ENCODE measurements at places on chromosomes 7 and 10. TPM values are rescaled to one million over a fixed set of nuclear protein-coding genes. Genes with fewer than 3 reads are reported as not detected.

Gene GIMAP5
- total RNA-seq, result 2.9 TPM

Gene IQUB
- 0.19 TPM for total RNA-seq

Gene ANKRD1
- total RNA-seq, result 4.7 TPM

Gene SLC18A3
- not detected for total RNA-seq

Gene LOXL4
- 22.6 TPM for total RNA-seq

DNA sequence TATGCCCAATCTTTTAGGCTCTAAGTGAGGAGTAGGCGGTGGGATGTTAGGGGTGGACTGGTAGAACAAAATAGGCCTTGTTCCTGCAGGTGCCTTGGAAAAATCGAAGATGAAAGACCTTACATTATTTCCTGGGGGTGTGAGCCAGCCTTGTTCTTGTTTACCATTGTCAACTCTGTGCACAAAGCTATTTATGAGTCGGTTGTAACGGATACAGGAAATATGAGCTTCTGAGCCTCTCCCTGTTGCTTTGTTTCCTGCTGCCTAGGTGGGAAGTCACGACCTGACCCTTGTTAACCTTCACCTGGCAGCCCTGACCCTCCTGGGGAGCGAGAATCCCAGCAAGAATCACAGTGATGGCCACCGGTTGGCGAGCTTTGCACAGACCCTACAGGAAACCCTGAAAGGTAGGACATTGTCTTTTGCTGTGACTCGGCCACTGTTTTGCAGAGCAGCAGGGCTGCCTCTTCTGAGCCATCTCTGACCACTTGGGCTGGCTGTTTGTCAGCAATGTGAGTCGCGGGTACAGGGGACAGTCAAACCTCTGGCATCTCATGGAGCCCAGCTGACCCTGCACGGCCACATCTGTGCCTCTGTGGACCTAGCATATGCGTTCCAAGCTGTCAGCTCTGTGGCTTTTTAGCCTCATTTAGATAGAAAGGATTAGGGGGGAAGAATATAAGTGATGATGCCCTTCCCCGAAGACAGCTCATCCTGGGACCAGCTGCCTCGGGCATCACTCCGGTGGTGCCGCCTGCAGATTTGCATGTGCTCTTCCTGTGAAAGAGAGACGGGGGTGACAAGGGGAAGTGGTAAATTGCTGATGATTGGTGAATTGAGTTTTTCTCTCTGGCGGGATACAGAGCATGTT, 102.1 kb upstream of the ANLN start:
- H3K27me3 ChIP-seq, result no peaks in the 10 kb centered on the region
- no peak for DNase-seq
- H3K27ac ChIP-seq, result no peak overlapping the region
- peaks cover 17% of the 10 kb centered on the region for H3K4me1 ChIP-seq
- H3K4me3 ChIP-seq, result no peak overlapping the region

- H3K4me1 ChIP-seq, result no peaks in the 10 kb centered on the region
- peak overlapping the region; percentile 86 for H3K27ac ChIP-seq
- peak overlapping the region; percentile 84 for H3K4me3 ChIP-seq
- DNase-seq, result no peak
Observed at GRCh38 chr10:63464402-63465292, 1.1 kb downstream of the JMJD1C start.

Gene ASIC3
- total RNA-seq, result 1.1 TPM

GRCh38 chr7:91348711-91349110, 84.5 kb downstream of the FZD1 start:
- no peak for DNase-seq
- no peaks in the 10 kb centered on the region for H3K27me3 ChIP-seq
- H3K4me3 ChIP-seq, result no peak overlapping the region
- H3K4me1 ChIP-seq, result peaks cover 2% of the 10 kb centered on the region
- no peak overlapping the region for H3K27ac ChIP-seq

Gene VAX1
- not detected for total RNA-seq

- no peak overlapping the region for H3K4me3 ChIP-seq
- H3K27ac ChIP-seq, result no peak overlapping the region
- H3K4me1 ChIP-seq, result no peaks in the 10 kb centered on the region
- DNase-seq, result no peak
- H3K27me3 ChIP-seq, result no peaks in the 10 kb centered on the region
- H3K36me3 ChIP-seq, result no peaks in the 10 kb centered on the region
Observed at GRCh38 chr7:97847791-97848190, 24.4 kb downstream of the ASNS start.

DNA sequence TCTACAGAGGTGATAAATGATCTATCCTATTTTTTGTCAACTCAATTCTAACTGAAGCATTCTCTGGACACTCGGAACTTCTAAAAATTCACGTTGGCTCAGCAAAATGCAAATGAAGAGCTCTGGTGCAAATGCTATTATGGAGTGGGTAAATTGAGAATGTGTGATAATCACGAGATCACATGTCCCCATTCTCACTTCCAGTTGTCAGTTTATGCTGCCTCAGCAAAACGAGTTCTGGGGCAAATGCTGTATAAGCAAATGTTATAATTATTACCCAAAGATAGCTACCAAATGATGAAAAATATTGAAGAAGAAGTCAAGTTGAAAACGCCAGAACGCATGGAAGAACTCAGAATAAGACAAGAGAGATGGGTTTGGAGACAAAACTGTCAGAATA, 29.4 kb downstream of the AKR1B1 start:
- H3K36me3 ChIP-seq, result no peaks in the 10 kb centered on the region
- H3K27me3 ChIP-seq, result no peaks in the 10 kb centered on the region
- H3K4me3 ChIP-seq, result no peak overlapping the region
- no peaks in the 10 kb centered on the region for H3K4me1 ChIP-seq
- H3K27ac ChIP-seq, result no peak overlapping the region

Gene EGR2
- total RNA-seq, result not detected

DNA sequence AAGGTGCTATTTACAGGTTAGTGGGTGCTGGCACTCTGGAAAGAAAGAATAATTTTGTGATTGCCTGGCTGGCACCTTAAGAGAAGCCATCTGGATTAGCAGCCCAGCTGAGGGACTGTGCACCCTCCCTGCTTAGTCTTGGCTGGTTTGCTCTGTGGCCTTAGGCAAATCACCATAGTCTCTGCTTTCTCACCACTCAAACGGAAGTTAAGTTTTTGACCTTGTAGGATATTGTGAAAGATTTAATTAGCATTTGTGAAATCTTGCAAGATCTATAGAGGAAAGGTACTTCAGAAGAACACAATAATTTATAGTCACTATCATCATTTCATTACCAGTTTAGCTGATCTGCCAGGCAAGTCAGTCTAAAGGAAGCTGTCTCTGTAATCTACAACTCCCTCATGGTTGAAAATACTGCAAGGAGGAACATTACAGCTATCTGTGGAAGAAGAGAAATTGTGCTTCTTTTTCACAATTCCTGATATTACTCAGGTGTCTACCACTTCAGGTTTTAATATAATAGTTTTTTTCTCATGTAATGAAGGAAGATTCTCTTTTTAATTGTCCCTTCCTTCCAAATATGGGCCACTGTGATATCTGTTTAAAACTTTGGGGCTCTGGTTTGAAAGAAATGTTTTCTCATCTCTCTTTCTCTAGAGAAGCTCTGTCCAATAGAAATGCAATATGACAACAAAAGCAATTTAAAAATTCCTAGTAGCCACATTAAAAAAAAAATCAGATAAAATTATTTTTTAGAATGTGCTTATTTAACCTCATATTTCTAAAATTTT, 219.6 kb downstream of the PTEN start:
- H3K27ac ChIP-seq, result peak overlapping the region; percentile 62
- DNase-seq, result no peak
- no peak overlapping the region for H3K4me3 ChIP-seq
- H3K27me3 ChIP-seq, result no peaks in the 10 kb centered on the region
- peaks cover 55% of the 10 kb centered on the region for H3K4me1 ChIP-seq

GRCh38 chr7:117296066-117296465, 26.8 kb downstream of the WNT2 start:
- H3K4me1 ChIP-seq, result no peaks in the 10 kb centered on the region
- H3K36me3 ChIP-seq, result no peaks in the 10 kb centered on the region
- no peak for DNase-seq
- H3K4me3 ChIP-seq, result no peak overlapping the region
- H3K27ac ChIP-seq, result no peak overlapping the region

DNA sequence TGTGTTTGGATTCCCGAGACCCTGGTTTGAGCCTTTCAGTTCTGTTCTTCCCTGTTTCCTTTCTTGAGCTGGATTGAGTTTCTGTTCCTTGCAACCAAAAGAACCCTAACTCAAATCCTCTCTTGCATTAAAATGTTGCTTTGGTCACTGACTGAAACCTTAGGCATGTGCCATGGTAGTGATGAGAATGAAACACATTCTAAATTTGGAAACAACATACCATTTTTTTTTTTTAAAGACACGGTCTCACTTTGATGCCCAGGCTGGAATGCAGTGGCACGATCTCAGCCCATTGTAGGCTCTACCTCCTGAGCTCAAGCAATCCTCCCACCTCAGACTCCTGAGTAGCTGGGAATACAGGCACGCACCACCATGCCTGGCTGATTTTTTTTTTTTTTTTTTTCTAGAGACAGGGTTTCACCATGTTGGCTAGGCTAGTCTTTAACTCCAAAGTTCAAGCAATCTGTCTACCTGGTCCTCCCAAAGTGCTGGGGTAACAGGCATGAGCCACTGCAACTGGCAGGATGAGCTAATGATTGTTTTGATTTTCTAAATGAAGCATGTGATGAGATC, 8.4 kb downstream of the THAP5 start:
- no peaks in the 10 kb centered on the region for H3K36me3 ChIP-seq
- no peak overlapping the region for H3K27ac ChIP-seq
- H3K27me3 ChIP-seq, result no peaks in the 10 kb centered on the region
- H3K4me3 ChIP-seq, result no peak overlapping the region
- no peaks in the 10 kb centered on the region for H3K4me1 ChIP-seq

DNA sequence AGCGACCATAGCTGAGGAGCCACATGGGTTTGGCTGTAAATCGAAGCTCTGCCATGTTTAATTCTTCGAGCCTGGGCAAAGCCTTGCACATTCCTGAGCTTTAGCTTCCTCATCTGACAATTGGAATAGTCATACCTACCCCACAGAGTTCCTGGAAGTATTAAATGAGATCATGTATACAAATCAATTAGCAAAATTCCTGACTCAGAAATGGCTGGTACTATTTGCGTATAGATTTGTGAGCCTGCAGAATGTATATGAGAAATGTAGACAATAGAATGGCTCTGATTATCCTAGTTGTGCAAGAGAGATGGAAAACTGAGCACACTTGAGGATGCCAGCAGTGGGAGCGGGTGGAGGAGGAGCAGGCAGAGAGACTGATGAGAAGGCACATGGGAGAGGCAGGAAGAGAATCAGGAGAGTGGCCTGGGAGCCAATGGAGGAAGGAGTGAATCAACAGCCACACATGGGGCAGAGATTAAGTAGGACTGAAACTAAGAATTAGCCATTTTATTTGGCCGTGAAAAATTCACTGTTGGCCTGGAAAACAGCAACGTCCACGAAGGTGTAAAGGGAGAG, 128.0 kb upstream of the C1GALT1 start:
- H3K36me3 ChIP-seq, result no peaks in the 10 kb centered on the region
- H3K27me3 ChIP-seq, result no peaks in the 10 kb centered on the region
- H3K4me1 ChIP-seq, result no peaks in the 10 kb centered on the region
- H3K27ac ChIP-seq, result no peak overlapping the region

DNA sequence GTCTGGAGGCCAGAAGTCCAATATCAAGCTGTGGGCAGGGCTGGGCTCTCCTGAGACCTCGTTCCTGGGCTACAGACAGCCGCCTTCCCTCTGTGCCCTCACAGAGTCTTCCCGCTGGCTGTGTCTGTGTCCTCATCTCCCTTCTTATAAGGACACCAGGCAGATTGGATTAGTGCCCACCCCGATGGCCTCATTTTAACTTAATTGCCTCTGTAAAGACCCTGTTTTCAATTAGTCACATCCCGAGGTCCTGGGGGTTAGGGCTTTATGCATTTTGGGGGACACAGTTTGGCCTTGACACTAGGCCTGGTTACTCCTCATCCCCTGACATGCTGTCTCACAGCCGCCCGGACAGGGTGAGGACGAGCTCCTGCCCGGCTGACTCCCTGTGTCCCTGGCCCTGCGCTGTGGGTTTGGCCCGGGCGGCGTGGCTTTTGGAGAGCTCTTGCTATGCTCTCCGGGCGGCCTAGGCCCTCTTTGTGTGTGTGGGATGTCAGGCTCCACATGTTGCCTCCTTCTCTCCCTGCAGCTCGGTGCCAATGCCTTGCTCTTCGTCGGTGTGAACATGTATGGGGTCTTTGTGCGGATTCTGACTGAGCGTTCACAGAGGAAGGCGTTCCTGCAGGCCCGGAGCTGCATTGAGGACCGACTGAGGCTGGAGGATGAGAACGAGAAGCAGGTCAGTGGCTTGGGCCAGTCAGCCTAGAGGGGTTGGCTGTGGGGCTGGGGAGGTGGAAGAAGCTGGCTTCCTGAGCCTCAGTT, 18.2 kb downstream of the ADCY1 start:
- no peaks in the 10 kb centered on the region for H3K36me3 ChIP-seq
- no peak overlapping the region for H3K27ac ChIP-seq
- H3K4me3 ChIP-seq, result no peak overlapping the region
- H3K4me1 ChIP-seq, result no peaks in the 10 kb centered on the region
- no peaks in the 10 kb centered on the region for H3K27me3 ChIP-seq

GRCh38 chr7:33038639-33039038, 23.9 kb downstream of the NT5C3A start:
- H3K27ac ChIP-seq, result peak overlapping the region; percentile 66
- no peaks in the 10 kb centered on the region for H3K27me3 ChIP-seq
- no peaks in the 10 kb centered on the region for H3K4me1 ChIP-seq
- H3K36me3 ChIP-seq, result no peaks in the 10 kb centered on the region

GRCh38 chr7:105745681-105746330, 130.6 kb downstream of the ATXN7L1 start:
- H3K27ac ChIP-seq, result no peak overlapping the region
- no peaks in the 10 kb centered on the region for H3K36me3 ChIP-seq
- H3K4me1 ChIP-seq, result no peaks in the 10 kb centered on the region

DNA sequence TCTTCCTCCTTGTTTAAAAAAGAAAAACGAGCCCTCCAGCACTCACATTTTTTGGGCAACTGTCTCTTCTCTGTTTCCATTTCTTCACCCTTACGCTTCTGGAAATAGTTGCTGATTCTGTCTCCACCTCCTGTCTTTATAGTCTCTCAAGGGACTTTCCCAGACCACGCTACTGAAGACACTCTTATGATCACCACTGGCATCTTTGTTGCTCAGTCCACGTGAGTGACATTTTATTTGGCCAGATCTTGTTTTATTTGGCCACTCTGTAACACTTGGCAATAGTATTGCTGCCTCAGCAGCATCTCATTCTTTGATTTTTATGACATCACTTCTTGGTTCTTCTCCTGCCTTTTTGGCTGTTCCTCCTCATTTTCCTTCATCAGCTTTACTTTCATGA, 21.6 kb upstream of the NME8 start:
- H3K4me3 ChIP-seq, result no peak overlapping the region
- no peak overlapping the region for H3K27ac ChIP-seq
- H3K27me3 ChIP-seq, result no peaks in the 10 kb centered on the region

GRCh38 chr7:44887293-44887692, 2.0 kb upstream of the PURB start:
- no peaks in the 10 kb centered on the region for H3K27me3 ChIP-seq
- no peak overlapping the region for H3K27ac ChIP-seq

Gene AKR1C1
- 826 TPM for total RNA-seq

Gene IL6
- total RNA-seq, result not detected

DNA sequence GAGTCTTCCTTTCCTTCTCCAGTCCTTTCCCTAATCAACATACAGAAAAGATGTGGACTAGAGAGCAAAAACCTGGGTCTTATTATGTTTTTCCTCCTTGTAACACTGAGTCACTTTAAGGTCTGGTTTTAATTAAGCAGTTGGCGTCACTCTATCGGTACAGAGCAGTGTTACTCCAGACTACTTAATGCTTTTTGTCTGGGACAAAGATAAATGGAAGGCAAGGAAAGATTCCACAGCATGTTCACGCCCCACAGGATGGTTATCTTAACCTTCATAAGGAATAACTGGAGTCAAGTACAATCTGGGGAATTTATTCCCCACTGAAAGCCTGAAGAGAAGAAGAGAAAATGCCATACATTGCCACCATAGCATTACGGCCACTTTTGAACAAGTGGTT, 145.7 kb downstream of the ELAPOR2 start:
- H3K36me3 ChIP-seq, result no peaks in the 10 kb centered on the region
- no peaks in the 10 kb centered on the region for H3K4me1 ChIP-seq
- H3K27ac ChIP-seq, result no peak overlapping the region
- no peak overlapping the region for H3K4me3 ChIP-seq
